ENCODE measurements at places on chromosomes 13 and 19. TPM values are rescaled to one million over a fixed set of nuclear protein-coding genes. Genes with fewer than 3 reads are reported as not detected.
A peak's percentile ranks its signal among the peaks of the same experiment; 100 is the strongest.

DNA sequence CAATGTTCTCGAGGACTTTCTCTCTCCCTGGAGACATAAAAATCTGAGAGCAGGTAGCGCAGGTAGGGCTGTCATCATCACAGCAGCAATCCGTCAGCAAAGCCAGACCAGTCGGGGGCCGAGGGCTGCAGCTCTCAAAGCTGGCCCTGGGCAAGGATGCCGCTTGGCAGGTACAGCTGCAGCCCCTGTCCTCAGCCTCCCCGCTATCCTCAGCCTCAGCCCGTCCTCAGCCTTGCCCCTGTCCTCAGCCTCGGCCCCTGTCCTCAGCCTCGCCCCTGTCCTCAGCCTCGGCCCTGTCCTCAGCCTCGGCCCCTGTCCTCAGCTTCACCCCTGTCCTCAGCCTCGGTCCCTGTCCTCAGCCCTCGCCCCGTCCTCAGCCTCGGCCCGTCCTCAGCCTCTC lies 10.9 kb downstream of the C13orf46 start:
- DNase-seq, result no peak
- no peak overlapping the region for H3K4me3 ChIP-seq
- H3K27me3 ChIP-seq, result no peaks in the 10 kb centered on the region
- H3K4me1 ChIP-seq, result no peaks in the 10 kb centered on the region
- peaks cover 3% of the 10 kb centered on the region for H3K36me3 ChIP-seq

GRCh38 chr19:2867025-2867991 lies at the start of gene ZNF556:
TSS of gene ZNF556 (plus strand) at chr19:2867335. CDS start at chr19:2867422, 87 bp downstream.
- H3K4me1 ChIP-seq, result peaks cover 2% of the 10 kb centered on the region
- H3K27me3 ChIP-seq, result peaks cover 3% of the 10 kb centered on the region
- no peak for DNase-seq
- H3K4me3 ChIP-seq, result no peak within 1 kb of the TSS
- H3K36me3 ChIP-seq, result no peaks in the 10 kb centered on the region

- H3K27me3 ChIP-seq, result no peaks in the 10 kb centered on the region
- no peaks in the 10 kb centered on the region for H3K36me3 ChIP-seq
- H3K27ac ChIP-seq, result no peak overlapping the region
- no peak for DNase-seq
- no peaks in the 10 kb centered on the region for H3K4me1 ChIP-seq
These were observed 362.0 kb upstream of the SLITRK6 start for GRCh38 chr13:86161257-86161656.

DNA sequence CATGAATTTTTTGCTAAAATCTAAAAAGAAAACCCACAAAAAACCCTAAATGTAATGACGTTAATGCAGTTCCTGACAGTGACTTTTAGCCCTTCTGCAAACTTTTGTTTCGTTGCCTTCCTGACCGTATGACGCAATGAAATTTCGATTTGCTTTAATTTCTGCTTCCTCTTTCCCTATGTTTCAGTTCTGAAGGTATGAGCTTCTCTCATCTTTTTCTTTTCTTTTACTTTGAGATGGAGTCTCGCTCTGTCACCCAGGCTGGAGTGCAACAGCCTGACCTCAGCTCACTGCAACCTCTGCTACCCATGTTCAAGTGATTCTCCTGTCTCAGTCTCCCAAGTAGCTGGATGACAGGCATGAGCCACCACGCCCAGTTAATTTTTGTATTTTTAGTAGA lies 6.1 kb upstream of the LILRA5 start:
- H3K4me1 ChIP-seq, result peaks cover 6% of the 10 kb centered on the region
- H3K36me3 ChIP-seq, result no peaks in the 10 kb centered on the region
- DNase-seq, result peak; percentile 50
- H3K27ac ChIP-seq, result no peak overlapping the region
- no peaks in the 10 kb centered on the region for H3K27me3 ChIP-seq
- no peak overlapping the region for H3K4me3 ChIP-seq

DNA sequence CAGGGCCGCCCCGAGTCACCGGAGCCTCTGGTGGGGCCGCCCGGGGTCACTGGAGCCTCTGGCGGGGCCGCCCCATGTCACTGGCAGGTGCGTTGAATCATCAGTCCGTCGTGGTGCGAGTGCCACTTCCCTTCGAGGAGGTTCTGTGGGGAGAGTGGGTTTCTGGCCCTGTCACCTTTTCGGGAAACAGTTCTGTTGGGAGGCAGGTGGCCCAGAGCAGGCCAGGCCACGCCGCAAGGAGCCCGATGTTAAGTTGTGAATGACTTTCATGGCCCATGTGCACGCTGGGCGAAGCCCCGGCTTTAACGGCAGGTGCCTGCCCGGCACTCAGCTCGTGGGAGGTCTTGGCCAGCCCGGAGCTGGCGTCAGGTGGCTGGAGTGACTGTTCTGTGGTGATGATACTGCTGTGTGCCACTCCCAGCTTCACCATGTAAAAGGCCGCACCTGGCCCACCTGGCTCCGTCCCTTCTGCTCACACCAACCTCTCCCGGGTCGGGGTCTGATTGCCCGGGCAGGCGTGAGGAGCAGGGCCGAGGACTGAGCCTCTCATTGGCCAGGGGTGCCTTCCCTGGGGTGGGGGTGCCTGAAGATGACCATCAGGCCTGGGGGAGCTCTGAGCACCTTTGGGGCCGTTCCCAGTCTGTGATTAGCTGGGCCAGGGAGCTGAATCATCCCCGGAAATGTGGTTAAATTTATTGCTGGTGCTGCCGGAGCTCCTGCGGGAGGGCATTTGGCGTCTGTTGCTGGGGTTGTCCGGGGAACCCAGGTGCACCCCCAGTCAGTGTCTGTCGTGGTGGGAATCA lies 29.2 kb downstream of the CSNK1G2 start:
- peaks cover 43% of the 10 kb centered on the region for H3K36me3 ChIP-seq
- no peak overlapping the region for H3K27ac ChIP-seq
- no peak overlapping the region for H3K4me3 ChIP-seq
- H3K27me3 ChIP-seq, result no peaks in the 10 kb centered on the region
- H3K4me1 ChIP-seq, result peaks cover 31% of the 10 kb centered on the region

DNA sequence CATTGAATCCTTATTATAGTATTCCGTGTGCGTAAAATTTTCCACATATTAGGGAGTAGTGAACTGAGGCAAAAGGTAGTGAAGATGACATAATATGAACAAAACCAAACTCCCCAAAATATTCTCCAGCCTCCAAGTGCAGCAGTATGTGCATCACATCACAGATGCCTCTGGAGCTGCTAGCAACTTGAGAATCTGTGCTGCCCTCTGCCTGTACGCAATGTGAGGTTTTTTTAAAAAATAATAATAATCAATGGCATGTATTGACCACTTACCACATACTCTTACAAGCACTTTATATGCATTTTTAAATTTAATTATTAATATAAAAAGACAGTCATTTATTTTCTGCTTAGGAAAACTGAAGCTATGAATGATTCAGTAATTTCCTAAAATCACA lies 583.0 kb upstream of the SPRY2 start:
- no peaks in the 10 kb centered on the region for H3K27me3 ChIP-seq
- no peak overlapping the region for H3K4me3 ChIP-seq
- H3K27ac ChIP-seq, result no peak overlapping the region
- H3K36me3 ChIP-seq, result no peaks in the 10 kb centered on the region
- no peaks in the 10 kb centered on the region for H3K4me1 ChIP-seq

- H3K4me1 ChIP-seq, result no peaks in the 10 kb centered on the region
- H3K27me3 ChIP-seq, result no peaks in the 10 kb centered on the region
- H3K4me3 ChIP-seq, result no peak overlapping the region
These were observed 201.7 kb downstream of the ABCC4 start for GRCh38 chr13:95099541-95099940.

- no peaks in the 10 kb centered on the region for H3K36me3 ChIP-seq
- peaks cover 16% of the 10 kb centered on the region for H3K4me1 ChIP-seq
These were observed 557 bp downstream of the PSPC1 start for GRCh38 chr13:19782049-19782726.

- H3K27ac ChIP-seq, result no peak overlapping the region
- H3K27me3 ChIP-seq, result no peaks in the 10 kb centered on the region
- H3K4me1 ChIP-seq, result no peaks in the 10 kb centered on the region
- DNase-seq, result no peak
- no peak overlapping the region for H3K4me3 ChIP-seq
These were observed 23.6 kb upstream of the NDFIP2 start for GRCh38 chr13:79457390-79457789.

DNA sequence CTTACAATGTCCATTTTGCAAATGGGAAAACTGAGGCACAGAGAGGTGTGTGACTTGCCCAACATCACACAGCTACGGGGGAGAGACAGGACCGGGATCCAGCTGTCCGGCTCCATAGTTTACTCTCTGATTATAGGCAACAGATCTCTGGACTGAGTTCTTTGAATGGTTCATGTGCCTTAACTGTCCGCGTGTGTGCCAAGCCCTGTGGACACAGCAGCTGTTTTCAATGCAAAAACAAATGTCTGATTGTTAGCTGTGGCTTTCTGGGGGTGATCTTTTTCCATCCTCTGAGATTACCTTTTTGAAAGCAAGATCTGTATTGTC lies 94.1 kb downstream of the KL start:
- no peak overlapping the region for H3K4me3 ChIP-seq
- H3K36me3 ChIP-seq, result no peaks in the 10 kb centered on the region
- H3K27ac ChIP-seq, result no peak overlapping the region
- DNase-seq, result no peak
- no peaks in the 10 kb centered on the region for H3K27me3 ChIP-seq

GRCh38 chr13:32902874-32903273 lies 113.3 kb upstream of the KL start:
- no peak for DNase-seq
- no peak overlapping the region for H3K27ac ChIP-seq
- no peaks in the 10 kb centered on the region for H3K27me3 ChIP-seq
- H3K4me3 ChIP-seq, result no peak overlapping the region

- H3K4me1 ChIP-seq, result peaks cover 10% of the 10 kb centered on the region
- DNase-seq, result peak; percentile 43
These were observed 10.8 kb upstream of the PDCD5 start for GRCh38 chr19:32570081-32570785.

- H3K27me3 ChIP-seq, result peaks cover 27% of the 10 kb centered on the region
- DNase-seq, result peak; percentile 21
- H3K27ac ChIP-seq, result no peak overlapping the region
These were observed 20.8 kb downstream of the NOVA2 start for GRCh38 chr19:45952686-45953505.

DNA sequence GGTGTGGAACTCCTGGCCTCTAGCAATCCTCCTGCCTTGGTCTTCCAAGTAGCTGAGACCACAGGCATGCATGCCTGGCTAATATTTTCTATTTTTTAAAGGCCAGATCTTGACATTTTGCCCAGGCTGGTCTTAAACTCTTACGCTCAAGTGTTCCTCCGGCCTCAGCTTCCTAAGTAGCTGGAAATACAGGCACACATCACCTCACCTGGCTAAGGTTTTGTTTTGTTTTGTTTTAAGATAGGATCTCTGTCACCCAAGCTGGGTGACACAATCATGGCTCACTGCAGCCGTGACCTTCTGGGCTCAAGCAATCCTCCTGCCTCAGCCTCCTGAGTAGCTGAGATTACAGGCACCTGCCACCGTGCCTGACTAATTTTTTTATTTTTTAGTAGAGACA lies 5.5 kb upstream of the RLN3 start:
- H3K4me1 ChIP-seq, result peaks cover 24% of the 10 kb centered on the region
- no peak for DNase-seq
- H3K27me3 ChIP-seq, result no peaks in the 10 kb centered on the region
- H3K36me3 ChIP-seq, result no peaks in the 10 kb centered on the region

GRCh38 chr19:29211562-29212355 lies 1.2 kb downstream of the UQCRFS1 start:
- H3K27ac ChIP-seq, result peak overlapping the region; percentile 67
- H3K4me3 ChIP-seq, result peak overlapping the region; percentile 74
- H3K27me3 ChIP-seq, result no peaks in the 10 kb centered on the region

- H3K27me3 ChIP-seq, result no peaks in the 10 kb centered on the region
- no peak overlapping the region for H3K27ac ChIP-seq
- no peaks in the 10 kb centered on the region for H3K4me1 ChIP-seq
These were observed 29.2 kb downstream of the PHF11 start for GRCh38 chr13:49524740-49525501.

- H3K36me3 ChIP-seq, result no peaks in the 10 kb centered on the region
- H3K27ac ChIP-seq, result no peak overlapping the region
- no peak overlapping the region for H3K4me3 ChIP-seq
- DNase-seq, result no peak
- peaks cover 5% of the 10 kb centered on the region for H3K4me1 ChIP-seq
These were observed 3.5 kb upstream of the UBAC2 start for GRCh38 chr13:99197117-99197651.

DNA sequence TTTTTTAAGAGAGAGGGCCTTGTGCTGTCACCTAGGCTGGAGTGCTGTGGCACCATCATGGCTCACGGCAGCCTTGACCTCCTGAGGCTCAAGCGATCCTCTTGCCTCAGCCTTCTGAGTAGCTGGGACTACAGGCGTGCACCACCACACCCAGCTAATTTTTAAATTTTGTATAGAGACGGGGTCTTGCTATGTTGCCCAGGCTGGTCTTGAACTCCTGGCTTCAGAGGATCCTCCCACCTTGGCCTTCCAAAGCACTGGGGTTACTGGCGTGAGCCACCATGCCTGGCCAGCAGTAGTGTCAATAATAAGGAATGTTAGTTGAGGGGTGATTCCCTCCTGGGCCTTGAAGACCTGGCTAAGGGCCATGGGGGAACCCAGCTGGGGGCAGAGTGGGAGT lies 23.6 kb downstream of the MAST3 start:
- H3K4me3 ChIP-seq, result no peak overlapping the region
- peaks cover 47% of the 10 kb centered on the region for H3K4me1 ChIP-seq
- H3K27me3 ChIP-seq, result no peaks in the 10 kb centered on the region
- H3K36me3 ChIP-seq, result peaks cover 47% of the 10 kb centered on the region

DNA sequence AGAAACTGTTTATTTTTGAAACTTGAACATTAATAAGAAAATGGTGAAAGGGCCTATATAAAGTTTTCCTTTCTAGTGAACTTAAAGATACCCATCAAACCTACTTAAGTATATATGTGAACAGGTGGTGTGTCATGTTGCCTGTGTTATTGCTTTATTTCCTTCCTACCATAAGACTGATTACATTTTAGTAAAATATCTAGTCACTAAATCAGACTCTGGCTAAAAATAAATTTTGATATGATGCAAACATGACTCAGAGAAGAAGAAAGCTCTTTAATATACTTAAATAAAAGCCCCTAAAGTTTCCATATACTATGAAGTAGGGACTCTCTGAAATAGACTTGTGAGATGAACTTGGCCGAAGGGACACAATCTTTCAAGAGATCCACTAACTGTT lies 35.1 kb upstream of the FBXL3 start:
- H3K27me3 ChIP-seq, result no peaks in the 10 kb centered on the region
- H3K4me1 ChIP-seq, result no peaks in the 10 kb centered on the region
- no peak overlapping the region for H3K27ac ChIP-seq
- H3K4me3 ChIP-seq, result no peak overlapping the region
- peaks cover 87% of the 10 kb centered on the region for H3K36me3 ChIP-seq

LGI4 gene
- 0.69 TPM for total RNA-seq

VSTM1 gene
- total RNA-seq, result not detected

LAIR1 gene
- total RNA-seq, result 12.3 TPM

CYP2F1 gene
- 0.47 TPM for total RNA-seq

F2RL3 gene
- not detected for total RNA-seq

REEP6 gene
- total RNA-seq, result 2.8 TPM

ZNF99 gene
- not detected for total RNA-seq

SHC2 gene
- 0.42 TPM for total RNA-seq

SIGLEC10 gene
- total RNA-seq, result 0.58 TPM

FLT3 gene
- total RNA-seq, result 0.39 TPM

All from CD4-positive, alpha-beta T cell (primary cell).